Fibroblast of pulmonary artery (primary cell): ENCODE measurements at places on chromosomes 6 and 20.
A peak's percentile ranks its signal among the peaks of the same experiment; 100 is the strongest.

- DNase-seq: no peak
These were observed 23.9 kb upstream of the RALGAPA2 start for GRCh38 chr20:20736303-20736702.

DNA sequence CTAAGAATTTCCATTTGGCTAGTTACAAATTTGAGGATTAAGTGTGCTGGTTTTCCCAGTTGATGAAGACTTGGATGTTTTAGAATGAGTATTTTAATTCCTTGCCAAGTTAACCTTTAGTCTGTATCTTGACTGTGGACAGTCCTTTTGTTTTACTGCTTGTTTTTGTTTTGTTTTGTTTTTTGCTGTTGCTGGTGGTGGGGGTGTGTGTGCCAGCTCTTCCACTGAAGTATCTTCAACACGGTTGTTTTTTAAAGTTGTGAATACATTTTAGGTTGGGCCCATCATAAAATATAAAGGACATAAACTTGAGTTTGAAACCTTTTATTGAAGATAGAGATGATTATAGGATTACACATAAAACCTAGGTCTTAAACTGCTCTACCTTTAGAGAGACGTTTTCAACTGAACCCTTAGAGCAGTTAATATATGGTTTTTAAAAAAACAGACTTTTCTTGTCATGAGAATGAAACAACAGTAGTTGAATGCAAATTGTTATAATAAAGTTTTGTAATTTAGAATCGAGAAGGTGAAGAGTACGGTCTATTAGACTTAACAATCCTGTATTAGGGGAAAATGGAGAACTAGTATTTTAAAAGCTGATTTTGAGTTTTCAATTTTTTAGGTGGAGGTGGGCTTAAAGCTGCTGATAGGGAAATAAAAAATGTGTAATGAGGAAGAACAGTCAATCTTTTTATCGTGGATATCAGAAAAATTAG, 4.0 kb downstream of the QKI start:
- DNase-seq: no peak

DNA sequence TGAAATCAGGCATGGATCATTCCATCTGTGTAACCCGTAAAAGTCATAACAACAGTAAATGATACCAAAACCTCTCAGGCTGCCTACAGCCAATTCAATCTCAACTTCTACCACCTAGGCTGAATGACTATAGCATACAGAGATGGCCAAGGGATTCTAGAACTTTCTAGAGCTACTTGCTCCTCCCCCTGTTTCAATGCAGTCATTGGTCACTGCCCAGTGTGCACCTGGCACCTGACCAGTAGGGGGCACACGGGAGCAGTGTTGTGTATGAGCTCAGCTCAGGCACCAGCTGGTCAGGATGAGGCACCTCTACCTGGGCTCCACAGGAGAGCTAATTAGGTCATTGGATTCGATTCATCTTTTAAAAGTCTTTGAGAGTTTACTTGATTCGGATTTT, 86.2 kb downstream of the PLEKHG1 start:
- DNase-seq: peak; percentile 6

GRCh38 chr6:3251462-3252314, 7.1 kb upstream of the PSMG4 start:
- peak; percentile 85 for DNase-seq

DNA sequence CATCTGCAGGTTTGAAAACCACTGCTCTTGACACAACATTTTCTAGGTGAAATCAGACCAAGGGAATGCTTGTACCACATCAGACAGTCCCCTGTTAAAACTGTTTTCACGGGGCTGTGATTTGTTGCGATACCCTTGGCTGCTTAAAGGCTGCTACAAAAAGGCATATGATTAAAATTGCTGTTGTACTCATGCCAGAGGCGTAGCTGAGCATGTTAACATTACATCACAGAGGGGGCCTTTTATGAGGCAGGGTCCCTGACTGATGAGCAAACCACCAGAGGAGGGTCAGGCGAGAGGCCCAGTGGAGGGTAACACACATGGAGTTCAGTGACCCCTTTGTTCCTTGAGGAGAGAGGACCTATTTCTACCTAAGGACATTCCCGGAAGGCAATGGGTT, 70.4 kb upstream of the CDYL start:
- no peak for DNase-seq

GRCh38 chr20:63081831-63082230, 75.1 kb upstream of the BHLHE23 start:
- DNase-seq: no peak

DNA sequence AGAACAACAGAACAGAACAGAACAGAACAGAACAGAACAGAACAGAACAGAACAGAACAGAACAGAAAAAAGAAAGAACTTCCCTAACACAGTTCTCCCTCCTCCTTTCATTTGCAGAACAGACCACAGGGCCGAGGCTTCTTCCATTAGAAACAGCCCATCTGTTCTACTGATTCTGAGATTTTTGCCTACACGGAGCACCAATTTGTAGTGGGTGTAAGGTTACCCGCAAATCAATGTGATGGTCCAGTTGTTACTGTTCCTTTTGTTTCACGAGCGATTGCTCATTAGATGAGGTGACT, 734 bp upstream of the OGFRL1 start:
- DNase-seq: no peak

- DNase-seq: peak; percentile 88
These were observed 1211.1 kb upstream of the GJE1 start for GRCh38 chr6:140921366-140922226.

- peak; percentile 50 for DNase-seq
These were observed 3.3 kb downstream of the SPEF1 start for GRCh38 chr20:3777716-3778629.

- DNase-seq: no peak
These were observed 199.2 kb downstream of the ALDH8A1 start for GRCh38 chr6:134750669-134751068.

- DNase-seq: peak; percentile 25
These were observed 106.9 kb downstream of the RNGTT start for GRCh38 chr6:88856566-88856965.

- DNase-seq: no peak
These were observed 31.5 kb upstream of the TOP1 start for GRCh38 chr20:40997116-40997515.

- DNase-seq: peak; percentile 63
These were observed 919.0 kb downstream of the KIF16B start for GRCh38 chr20:15654208-15654649.

DNA sequence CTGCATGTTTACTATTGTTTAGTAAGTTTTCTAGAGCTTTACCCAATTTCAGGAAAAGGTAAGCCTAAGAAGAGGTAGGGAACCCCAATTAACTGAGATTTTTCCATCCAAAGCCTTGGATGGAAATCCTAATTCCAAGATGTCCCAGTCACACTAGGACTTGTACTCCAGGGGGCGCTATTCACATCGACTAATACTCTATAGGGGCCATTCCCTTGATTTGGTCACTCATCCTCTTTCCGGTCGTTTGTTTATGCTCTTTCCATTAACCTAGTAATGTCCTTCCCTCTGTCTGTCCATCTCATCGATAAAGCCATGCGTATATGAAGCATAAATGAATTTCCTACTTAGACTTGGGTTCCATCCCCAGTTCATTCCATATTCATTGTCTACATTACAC, 80.8 kb upstream of the FUCA2 start:
- no peak for DNase-seq

DNA sequence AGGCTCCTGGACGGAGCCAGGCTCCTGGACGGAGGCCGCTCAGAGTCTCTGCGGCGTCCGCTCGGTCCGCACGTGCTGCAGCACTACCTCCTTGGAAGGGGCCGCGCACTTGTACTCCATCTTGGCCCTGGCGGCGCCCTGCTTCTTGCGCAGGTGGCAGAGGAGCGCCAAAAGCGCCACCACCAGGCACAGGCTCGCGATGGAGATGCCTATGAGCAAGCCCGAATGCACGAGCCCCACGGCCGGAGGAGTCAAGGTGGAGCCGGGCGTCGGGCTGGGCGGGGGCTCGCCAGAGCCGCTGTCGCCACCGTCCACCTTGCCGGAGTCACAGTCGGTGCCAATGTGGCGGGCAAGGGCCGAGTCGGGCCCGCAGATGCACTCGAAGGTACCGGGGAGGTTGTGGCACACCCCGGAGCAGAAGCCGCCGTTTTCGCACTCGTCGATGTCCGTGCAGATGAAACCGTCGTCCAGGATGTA, 1.7 kb downstream of the THBD start:
- DNase-seq: no peak

GRCh38 chr6:37256692-37257319, 766 bp upstream of the TBC1D22B start:
- DNase-seq: no peak

DNA sequence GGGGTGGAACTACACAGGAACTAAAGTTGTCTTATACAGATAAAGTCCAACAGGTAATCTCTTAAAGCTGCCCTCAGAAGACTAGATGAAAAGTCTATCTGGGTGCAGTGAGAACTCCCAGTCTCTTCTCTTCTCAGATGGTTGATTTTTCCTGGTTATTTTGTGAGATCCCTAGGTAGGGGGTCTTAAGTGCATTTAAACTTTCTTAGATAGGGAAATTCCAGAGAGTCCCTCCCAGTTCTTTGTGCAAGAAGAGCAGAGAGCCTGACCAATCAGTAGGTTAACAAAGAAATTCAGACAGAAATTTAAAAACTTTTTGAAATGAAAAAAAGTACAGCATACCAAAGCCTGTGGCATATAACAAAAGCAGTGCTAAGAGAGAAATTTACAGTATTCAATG, 2.0 kb upstream of the GABRR2 start:
- DNase-seq: no peak

- no peak for DNase-seq
These were observed 77.1 kb downstream of the CTNNBL1 start for GRCh38 chr20:37770908-37771307.

DNA sequence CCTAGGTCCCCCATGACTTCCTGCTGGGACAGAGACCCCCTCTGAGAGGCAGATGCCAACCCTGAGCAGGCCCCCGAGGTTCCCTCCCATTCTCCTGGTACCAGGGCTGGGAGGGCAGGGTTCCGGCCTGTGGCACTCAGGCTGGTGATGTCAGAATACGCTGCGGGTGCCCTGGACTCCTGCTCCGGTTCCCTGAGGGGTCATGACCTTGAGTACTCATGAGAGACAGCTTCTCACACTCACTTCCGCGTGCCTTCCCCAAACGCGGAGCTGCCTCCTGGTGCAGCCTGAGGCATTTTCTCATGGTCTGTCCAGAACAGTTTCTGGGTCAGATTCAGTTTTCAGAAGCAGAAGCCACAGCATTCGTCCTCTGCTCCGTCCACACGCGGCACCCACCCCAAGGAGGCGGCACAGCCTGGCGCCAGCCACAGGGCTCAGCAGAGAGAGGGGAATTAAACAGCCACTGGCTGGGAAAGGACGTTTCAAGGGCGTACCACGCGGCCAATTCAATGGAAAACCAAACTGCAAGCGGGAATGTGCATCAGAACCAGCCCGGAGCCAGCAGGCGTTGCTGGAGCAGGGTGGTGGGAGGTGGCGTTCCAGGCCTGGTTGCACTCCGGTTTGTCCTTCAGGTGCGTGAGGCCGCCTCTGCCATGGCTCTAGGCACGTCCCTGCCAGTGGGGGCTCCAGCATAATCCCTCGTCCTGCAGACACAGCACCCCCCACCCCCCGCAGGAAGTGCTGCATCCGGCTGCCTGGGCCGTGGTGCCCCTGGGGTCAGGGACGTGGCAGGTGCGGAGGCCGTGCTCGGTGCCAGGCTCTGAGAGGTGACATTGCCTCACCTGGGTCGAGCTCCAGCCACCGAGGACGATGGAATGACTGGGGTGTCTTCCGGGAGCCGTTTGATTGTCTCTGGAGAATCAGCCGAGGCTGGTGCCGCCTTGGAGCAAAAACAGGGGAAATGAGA, 58.3 kb upstream of the BHLHE23 start:
- no peak for DNase-seq

DNA sequence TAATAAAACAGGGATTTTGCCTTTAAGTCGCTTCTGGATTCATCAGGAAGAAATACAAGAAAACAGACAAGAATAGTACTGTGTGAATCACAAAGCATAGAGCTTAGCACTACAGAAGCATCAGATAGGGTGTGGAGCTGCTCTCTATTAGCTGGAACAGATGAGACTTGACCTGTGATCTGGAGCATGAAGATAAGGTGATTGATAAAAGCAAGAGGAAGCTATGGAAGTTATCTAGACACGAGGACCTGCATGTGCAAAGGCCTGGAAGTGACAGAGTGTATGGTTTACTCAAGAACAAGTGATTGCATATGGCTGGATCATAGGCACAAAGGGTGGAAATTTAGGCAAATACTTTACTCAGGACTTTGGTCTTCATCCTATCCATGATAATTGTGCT, 112.9 kb upstream of the MLIP start:
- DNase-seq: no peak

DNA sequence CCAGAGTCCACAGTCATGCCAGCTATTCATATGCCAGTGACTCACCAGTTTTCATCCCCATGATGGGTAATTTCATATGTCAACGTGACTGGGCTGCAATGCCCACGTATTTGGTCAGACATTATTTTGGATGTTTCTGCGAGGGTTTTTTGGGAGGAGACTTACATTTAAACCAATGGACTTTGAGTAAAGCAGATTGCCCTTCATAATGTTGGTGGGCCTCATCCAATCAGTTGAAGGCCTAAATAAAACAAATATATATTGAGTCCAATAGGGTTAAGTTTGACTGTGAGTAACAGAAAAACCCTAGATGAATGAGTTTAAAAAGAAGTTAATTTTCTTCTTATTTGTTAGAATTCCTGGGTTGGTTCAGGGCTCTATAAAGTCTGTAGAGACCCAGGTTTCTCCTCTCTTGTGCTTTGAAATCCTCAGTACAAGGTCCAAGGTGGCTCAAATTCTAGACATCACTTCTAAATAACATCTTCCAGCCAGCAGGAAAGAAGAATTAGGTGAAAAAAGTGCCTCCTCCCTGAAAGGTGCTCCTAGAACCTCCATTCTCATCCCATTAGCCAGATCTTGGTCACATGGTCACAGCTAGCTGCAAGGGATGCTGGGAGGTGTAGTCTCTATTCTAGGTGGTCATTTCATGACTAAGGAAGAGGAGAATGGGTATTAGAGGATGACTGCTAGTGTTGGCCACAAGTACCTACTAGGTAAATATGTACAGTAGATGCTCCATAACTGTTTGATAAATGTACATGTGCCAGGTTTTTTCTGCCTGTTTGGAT, 16.7 kb upstream of the NEDD9 start:
- no peak for DNase-seq

DNA sequence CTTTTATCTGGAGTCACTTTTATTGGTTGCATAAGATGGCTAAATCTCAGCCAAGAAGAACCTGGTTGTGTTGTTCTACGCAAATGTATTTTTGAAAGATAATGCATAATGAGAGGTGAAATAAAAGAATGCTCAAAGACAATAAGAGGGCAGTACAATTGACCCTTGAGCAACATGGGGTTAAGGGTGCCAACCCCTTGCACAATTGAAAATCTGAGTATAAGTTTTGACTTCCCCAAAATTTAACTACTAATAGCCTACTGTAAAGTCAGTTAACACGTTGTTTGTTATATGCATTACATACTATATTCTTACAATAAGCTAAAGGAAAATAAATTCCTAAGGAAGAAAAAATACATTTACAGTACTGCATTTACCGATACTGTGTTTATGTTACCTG, 5.9 kb downstream of the RNF146 start:
- DNase-seq: no peak

GRCh38 chr6:23851522-23851921, 274.5 kb upstream of the NRSN1 start:
- no peak for DNase-seq

- no peak for DNase-seq
These were observed 48.1 kb downstream of the SYNJ2 start for GRCh38 chr6:158029668-158030230.

- DNase-seq: peak; percentile 14
These were observed 194.4 kb downstream of the KIF16B start for GRCh38 chr20:16378712-16379370.

GRCh38 chr6:39157511-39157910, 42.5 kb upstream of the SAYSD1 start:
- DNase-seq: no peak

GRCh38 chr6:109182578-109182977, 87.3 kb downstream of the CEP57L1 start:
- DNase-seq: no peak

GRCh38 chr20:21548390-21549035, 34.6 kb upstream of the NKX2-2 start:
- no peak for DNase-seq
